Activated CD8-positive, alpha-beta memory T cell treated with anti-CD3 and anti-CD28 coated beads for 4 hours (primary cell): ENCODE measurements at places on chromosomes 1 and 21.

GRCh38 chr1:20087668-20088067 lies 17.7 kb downstream of the PLA2G5 start:
- DNase-seq: no peak

- no peak for DNase-seq
These were observed 133.8 kb upstream of the C1orf105 start for GRCh38 chr1:172286629-172287076.

DNA sequence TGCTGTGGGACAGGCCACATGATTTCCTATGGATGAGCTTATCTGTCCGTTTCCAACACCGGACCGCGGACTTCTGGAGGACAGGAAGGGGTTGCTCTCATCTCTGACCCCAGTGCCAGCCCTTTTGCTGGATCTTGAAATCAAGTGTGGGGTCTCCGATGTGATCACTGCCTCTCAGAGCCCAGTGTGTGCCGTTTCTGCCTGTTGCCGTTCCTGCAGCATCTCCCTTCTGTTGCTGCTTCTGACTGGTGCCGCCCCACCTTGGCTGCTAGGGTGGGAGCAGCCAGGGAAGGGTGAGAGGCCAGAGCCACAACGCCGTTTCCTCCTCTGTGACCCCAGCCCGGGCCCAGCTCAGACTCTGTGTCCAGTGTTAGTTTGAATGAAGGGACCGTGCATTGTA lies 67.3 kb upstream of the WNT4 start:
- no peak for DNase-seq

GRCh38 chr1:178566187-178566586 lies 53.3 kb downstream of the TEX35 start:
- no peak for DNase-seq

DNA sequence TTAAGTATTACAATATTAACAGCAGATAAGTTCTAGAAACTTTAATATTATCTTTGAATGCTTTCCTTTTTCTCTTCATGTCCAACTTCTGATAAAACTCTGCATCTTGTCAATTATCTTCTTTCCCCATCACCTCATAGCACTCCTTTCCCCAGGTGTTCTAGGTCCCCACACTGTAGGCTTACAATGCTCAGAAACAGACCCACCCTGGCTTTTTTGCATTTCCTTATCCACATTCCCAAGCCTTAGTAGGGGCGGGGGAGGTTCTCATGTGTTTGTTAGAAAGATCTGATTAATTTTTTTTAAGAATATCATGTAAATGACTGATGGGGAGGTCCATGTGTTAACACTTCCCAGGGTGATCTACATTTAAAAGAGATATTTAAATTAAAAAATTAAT lies 63.9 kb downstream of the PLPPR4 start:
- DNase-seq: no peak

- peak; percentile 4 for DNase-seq
These were observed at the start of gene MPC2 for GRCh38 chr1:167936930-167937708. MPC2 (minus strand) TSS chr1:167937072; CDS start chr1:167935841, 1,231 bp downstream.

DNA sequence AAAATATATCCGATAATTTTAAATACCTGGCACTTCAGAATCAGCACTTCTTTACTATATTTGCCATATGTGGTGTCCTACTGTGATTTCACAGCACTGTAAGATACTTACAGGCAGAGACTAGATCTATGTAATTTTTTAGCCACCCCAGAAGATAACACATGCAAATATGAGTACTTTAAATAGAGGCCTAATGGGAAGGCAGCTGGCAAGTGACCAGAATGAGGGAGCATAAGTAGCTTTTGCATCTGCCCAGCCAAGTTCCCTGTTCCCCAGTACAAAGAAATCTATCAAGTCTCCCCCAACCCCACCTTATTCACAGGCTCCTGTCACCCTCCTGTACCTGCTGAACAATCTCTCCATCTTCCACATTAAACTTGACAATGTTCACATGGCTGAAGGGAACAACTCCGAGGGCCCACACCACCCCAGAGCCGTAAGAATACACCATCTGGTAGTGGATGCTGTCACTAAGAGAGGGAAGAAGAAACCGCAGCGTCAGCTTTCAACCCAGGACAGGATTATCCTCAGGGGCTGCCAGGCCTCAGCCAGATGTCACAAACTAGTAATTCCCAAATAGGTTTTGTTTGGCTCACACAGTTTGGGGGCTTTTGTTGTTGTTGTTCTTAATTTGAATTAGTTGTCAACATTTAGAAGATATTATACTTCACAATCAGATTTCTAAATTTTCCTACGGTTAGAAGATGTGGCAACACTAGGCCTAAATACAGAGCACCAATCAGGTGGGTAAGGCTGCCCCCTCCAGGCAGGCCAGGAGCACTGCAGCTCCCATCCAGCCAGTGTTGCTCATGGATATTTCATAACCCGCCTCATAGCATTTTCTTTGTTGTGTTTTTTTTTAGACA lies 10.4 kb downstream of the EMC1 start:
- DNase-seq: peak; percentile 17

DNA sequence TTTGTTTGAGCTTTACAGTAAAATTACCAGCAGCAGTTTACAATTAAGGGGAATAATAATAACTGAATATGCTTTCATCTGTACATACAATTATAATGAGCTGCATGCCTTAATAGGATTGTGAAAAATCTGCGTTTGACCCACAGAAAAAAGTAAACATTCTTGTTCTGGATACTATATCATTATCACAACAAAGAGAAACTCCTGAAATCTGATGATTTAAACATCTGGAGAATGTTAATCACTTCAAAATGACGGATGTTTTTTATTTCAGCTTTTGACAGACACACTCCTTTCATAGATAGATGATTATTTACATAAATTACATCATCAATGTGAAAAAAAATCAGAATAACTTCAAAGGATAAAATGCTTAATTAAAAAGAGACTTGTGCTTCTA lies 58.5 kb downstream of the TYW3 start:
- no peak for DNase-seq

DNA sequence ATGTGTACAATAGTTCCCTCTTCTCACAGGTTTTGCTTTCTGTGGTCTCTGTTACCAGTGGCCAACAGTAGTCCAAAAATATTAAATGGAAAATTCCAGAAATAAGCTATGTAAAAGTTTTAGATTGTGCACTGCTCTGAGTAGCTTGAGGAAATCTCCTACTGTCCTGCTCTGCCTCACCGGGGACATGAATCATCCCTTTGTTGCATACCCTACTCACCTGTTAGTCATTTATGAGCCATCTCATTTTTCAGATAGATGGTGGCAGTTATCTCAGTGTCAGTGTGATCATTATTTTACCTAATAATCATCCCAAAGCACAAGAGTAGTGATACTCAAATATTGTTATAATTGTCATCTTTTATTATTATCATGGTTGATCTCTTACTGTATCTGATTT lies 688.1 kb downstream of the PLA2G4A start:
- DNase-seq: no peak

DNA sequence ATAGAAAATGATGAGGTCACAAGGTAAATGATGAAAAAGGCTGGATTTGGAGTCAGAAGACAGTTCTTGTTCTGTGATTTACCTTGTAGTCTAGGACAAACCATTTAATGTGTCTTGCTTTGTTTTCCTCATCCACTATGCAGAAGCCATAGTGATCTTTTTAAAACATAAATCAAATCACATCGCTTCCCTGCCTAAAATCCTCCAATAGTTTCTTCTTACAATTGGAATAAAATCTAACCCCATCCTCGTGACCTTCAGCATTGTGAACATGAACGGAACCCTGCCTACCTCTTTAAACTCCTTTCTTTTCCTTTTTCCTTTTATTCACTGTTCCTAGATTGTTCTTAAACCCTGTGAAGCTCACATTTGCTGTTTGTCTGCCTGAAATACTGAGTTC lies 204.9 kb upstream of the SAMSN1 start:
- DNase-seq: no peak

DNA sequence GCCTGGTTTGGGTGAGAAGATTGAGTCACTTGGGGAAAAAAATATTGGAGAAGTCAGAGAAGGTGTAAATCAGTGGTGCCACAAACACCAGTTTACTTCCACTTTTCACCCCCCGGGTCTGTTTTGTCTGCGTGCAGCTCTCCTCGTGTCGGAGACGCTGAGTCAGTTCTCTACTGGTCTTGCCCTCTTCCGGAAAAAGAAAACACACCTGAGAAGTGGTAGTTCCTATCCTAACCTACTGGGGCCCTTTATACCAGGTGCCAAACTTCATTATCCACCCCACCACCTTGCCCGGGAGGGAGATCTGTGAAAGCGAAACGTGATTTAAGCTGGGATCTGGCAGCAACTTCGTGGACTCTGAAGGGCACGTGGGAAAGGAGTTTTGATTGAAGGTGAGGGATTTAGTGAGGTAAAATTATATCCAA lies 855 bp upstream of the IVNS1ABP start:
- DNase-seq: peak; percentile 54

GRCh38 chr1:6723621-6724428 lies 22.2 kb upstream of the DNAJC11 start:
- no peak for DNase-seq

GRCh38 chr1:99963041-99963795 lies 6.6 kb upstream of the SLC35A3 start:
- no peak for DNase-seq

DNA sequence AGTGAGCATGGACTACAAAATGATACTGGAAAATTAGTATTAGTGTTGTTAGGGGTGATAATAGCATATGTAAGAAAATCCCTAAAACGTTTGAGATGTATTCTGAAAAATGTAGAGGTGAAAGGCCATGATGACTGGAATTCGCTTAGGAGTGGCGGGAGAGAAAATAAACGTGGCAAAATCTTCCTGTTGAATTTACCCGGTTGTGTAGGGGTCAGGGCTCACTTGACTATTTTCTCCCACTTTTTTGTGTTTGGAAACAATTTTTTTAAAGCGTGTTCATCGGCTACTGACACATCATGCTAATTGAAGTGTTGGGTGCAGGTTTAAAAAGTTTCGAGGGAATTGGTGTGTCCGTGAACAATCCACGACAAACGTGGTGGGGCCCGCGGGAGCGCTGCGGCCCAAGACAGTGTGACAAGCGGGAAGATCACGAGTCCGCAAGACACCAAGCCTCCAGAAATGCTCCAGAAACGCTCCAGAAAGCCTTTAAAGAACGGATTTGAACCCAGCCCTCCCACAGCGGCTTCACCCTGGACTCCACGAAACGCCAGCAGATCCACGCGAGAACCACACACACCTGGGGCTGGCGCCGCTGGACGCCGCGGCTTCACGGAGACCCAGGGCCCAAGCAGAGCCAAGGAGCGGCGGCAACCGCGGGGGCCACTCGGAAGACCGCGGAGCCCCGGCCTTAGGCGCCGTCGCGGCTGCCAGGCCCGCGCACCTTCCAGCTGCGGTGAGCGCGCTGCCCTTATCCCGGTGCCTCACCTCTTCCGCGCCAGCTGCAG lies 573 bp downstream of the PSMG1 start:
- DNase-seq: no peak

GRCh38 chr1:232038706-232039677 lies 412.4 kb downstream of the DISC1 start:
- DNase-seq: no peak

DNA sequence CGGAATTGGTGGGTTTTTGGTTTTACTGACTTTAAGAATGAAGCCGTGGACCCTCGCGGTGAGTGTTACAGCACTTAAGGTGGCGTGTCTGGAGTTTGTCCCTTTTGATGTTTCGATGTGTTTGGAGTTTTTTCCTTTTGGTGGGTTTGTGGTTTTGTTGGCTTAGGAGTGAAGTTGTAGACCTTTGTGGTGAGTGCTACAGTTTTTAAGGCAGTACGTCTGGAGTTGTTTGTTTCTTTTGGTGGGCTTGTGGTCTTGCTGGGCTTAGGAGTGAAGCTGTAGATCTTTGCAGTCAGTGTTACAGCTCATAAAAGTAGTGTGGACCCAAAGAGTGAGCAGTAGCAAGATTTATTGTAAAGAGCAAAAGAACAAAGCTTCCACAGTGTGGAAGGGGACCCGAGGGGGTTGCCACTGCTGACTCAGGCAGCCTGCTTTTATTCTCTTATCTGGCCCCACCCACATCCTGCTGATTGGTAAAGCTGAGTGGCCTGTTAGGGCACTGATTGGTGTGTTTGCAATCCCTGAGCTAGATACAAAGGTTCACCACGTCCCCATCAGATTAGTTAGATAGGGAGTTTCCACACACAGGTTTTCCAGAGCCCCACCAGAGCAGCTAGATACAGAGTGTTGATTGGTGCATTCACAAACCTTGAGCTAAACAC lies 20.9 kb downstream of the HENMT1 start:
- DNase-seq: peak; percentile 44

- DNase-seq: no peak
These were observed 1016.8 kb upstream of the ADGRL4 start for GRCh38 chr1:80023358-80023757.

- DNase-seq: no peak
These were observed 67.1 kb downstream of the ZNF281 start for GRCh38 chr1:200342511-200343311.

DNA sequence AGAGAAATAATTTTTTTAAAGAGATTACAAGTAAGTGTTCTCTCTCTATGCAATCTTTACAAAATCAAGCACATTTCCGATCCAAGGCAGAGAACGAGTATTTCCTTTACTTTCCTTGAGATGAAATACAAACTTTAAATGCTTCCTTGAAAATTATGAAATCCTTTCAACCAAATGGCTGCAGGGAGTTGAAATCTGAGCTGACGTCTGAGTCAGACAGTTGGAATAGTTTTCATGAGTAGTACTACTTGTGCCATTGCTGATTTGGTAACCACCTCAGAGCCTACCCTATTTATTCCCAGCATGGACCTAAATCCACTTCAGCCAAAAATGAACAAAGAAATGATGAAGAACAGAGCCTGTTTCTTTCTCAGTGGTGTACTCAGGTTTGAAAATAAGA lies 183.6 kb downstream of the GIPC2 start:
- no peak for DNase-seq

DNA sequence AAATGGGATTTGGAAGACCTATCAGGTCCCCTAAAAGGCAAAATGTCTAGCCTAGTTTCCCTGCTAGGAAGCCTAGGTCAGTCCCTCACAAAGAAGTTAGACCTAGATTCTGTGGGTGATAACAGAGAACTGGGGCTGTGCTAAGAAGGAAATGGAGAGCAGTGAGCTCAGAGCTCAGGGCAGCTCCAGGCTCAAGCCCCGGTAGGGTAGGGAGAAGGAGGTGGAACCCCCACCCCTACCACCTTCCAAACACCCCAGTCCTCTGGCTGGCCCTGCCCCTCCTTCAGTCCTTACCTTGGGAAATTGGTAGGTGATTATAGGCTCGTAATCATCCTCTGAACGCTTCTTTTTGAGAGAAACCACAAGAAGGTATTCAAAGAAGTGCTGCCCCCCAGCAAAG lies 1.1 kb downstream of the DENND2D start:
- no peak for DNase-seq

DNA sequence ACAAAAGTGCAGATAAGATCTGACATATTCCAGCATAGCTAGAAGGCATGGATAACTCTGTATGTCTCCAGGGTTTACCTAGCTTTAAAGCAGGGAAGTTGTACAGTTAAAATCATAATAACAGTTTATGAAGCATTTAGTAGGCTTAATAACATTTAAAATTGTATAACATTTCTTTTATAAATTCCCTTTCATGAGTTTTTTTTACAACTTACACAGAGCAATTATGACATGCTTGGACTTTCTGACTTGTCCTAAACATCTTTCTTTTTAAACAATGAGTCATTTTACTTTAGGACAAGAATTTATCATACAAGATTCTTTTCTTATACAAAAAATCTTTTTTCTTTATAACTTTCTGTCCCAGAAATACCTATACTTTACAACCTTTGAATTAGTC lies 408.5 kb upstream of the NEGR1 start:
- no peak for DNase-seq
